ENCODE measurements at places on chromosomes 3 and 15.

DNA sequence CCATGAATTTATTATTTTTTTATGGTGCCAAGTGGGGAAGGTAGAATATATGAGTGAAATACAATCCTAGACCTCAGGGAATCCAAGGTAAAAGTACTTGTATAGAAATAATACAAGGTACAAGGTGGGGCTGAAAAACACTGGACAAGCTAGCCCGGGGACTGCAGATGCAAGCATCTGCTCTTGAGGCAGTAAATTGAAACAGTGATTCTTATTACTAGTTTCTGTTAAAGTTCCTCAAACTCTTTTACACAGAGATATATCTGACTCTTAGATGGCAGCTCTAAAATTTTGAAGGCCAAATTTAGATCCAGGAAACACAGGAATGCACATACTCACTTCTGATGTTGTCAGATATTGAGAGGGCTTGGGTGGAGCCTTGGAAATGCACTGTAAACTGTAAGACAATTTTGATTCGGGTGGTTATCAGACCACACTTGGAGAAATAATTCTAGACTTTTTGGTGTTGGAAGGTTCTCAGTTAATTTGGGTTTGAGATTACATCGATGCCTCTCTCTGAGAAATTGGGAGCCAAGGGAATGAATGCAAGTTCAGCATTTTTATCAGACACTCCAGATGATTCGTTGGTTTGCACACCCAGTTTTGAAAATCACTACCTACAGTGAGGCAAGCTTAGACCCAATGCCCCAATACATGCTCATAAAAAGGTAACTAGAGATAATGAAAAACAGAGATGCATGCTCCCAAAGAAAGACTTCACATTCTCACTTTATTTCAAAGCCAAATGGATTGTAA is 7.3 kb downstream of the TP63 start:
- no peak for DNase-seq

- no peak for DNase-seq
These were observed 6.9 kb upstream of the ACVR2B start for GRCh38 chr3:38446812-38447211.

DNA sequence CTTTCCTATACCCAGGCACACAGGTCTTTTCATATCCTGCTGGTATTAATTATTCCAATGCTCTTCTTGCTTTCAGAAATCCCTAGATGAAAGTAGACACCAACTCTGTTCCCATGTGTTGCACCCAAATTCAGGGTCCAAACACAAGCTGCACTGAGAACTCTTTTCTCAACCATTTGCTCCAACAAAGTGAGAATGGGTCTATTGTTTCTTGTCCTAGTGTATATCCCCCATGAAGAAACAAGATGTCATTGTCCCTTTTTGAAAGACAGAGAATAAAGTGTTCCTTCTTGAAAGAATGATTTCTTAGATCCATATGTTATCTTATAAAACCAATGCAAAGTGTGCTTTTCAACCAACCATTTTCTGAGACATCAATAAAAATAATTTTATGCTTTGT is 353.7 kb downstream of the CNTN6 start:
- DNase-seq, result no peak

DNA sequence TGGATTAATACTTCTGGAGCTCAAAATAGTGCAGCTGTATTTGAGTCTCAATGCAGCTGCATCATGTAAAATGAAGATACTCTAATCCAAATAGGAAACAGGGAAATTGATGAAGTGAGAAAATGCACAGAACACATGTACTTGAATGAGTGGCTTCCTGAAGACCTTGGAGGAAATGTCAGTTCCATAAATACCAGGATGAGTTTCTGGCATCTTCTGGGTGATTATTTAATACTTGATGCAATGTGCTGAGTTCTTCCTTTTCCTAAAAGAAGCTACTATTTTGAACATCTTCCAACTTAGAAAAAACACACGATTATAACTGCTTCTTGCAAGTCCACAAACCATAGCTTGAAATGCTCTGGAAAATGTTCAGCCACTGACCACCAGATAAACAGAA is 162.8 kb downstream of the SLC9A9 start:
- no peak for DNase-seq

- no peak for DNase-seq
These were observed 20.3 kb downstream of the IMPG2 start for GRCh38 chr3:101300073-101300472.

- DNase-seq, result no peak
These were observed 93.8 kb upstream of the KBTBD8 start for GRCh38 chr3:66904336-66904735.

GRCh38 chr15:93165734-93166470 is 76.9 kb upstream of the RGMA start:
- DNase-seq, result no peak

GRCh38 chr3:128367221-128367620 is 99.5 kb downstream of the DNAJB8 start:
- DNase-seq, result no peak

DNA sequence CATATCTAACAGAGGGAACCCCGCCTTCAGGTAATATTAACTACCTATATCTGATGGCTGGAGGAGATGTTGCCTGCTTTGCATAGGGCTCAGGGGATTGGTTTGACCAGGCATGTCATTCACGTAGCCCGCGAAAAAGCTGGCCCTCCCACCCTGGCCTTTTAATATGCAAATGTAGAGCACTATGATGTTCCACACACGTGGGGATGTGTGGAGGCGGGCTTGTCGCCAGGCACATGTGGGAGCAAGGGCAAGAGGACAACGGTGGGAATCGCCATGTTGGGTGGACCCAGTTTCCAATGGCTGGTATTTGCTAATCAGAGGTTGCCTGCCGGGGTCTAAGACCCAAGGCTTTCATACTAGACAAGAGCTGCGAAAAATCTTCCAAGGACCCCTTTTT is 469.8 kb downstream of the ZPLD1 start:
- DNase-seq, result no peak

- no peak for DNase-seq
These were observed 35.6 kb upstream of the LIPC start for GRCh38 chr15:58396181-58396580.

GRCh38 chr15:54410481-54410880 is 432.2 kb downstream of the UNC13C start:
- no peak for DNase-seq

DNA sequence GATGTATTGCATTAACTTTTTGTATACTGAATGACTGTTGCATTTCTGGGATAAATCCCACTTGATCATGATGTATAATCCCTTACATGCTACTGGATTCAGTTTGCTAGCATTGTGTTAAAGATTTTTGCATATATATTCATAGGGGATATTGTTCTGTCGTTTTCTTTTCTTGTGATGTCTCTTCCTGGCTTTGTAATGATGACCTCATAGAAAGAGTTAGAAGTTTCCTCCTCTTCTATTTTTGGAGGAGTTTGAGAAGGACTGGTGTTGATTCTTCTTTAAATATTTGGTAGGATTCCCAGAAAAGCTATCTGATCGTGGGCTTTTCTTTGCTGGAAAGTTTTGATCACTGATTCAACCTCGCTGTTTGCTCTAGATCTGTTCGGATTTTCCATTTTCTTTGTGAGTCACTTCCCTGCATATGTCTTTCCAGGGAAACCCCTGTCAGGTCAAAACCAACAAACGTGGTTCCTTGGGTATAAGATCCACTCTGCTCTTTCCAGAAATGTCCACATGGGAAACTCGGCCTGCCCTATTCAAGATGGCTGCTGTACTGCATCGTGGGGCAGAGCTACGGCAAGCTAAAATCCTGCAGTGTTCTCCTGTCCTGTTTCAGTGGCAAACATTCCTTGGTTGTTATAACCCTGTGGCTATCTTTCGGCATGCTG is 120.4 kb downstream of the GABRG3 start:
- no peak for DNase-seq

- DNase-seq, result no peak
These were observed 75.5 kb downstream of the MRPL46 start for GRCh38 chr15:88391700-88392099.

DNA sequence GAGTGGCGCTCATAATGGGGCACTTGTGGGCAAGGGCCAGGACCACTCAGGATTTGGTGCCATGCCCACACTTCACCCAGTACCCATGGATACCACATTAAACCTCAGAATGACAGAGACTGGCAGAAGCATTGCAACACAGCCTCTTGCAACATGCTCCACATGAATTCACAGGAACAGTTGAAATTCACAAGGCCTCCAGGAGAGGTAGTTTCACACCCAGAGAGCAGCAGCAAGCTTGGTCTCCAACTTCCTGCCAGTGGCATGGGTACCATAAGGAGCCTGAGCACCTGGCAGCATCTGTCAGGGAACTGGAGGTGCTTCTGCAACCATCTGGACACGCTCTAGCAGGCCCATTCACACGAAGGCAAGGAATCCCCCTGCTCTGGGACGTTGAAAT is 101.0 kb downstream of the OSBPL10 start:
- no peak for DNase-seq

GRCh38 chr3:110243081-110243480 is 828.5 kb upstream of the NECTIN3 start:
- no peak for DNase-seq

- DNase-seq, result no peak
These were observed 897.9 kb downstream of the EPHA3 start for GRCh38 chr3:90005281-90005847.

DNA sequence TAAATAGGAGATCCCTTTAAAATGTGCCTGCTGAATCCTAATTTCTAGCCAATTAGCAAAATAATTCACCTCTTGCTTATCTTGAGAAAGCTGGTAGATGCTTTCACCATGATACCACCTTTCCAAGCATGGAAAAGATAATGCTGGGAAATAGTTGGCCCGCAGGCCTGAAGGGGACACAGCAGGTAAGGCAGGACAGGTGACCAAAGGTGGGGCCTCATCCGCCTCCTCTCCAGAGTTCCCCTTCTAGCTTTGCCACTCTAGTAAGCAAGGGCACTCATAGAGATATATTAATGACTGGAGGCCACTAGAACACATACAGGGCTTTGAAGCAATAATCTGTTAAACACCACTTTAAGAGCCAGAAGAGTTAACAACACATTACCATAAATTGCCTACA is 45.5 kb downstream of the SATB1 start:
- no peak for DNase-seq

DNA sequence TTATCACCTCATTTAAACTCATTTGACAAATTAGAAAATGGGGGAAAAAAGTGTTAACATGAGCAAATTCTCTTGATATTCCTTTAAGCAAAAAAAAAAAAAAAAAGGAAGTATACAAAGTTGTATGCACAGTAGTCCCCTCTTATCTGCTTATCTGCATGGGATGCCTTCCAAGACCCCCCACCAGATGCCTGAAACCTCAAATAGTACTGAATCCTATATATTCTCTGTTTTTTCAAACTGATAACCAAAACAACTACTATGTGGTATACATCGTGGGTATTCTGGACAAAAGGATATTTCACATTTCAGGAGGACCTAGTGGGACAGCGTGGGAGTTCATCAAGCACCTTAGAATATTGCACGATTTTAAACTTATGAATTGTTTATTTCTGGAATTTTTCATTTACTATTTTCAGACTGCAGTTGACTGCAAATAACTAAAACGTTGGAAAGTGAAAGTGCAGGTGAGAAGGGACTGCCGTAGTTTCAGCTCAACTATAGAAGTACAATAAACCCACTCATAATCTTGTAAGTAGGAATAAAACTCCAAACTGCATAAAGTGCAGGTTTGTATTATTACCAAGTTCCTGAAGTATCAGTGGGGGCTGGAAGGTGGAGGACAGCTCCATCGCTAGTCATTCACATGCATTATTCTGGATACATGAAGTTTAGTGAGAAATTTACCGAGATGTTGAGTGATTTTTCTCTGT is 43.6 kb upstream of the PLCL2 start:
- DNase-seq, result no peak

GRCh38 chr15:76134537-76134936 is 74.8 kb downstream of the TMEM266 start:
- DNase-seq, result no peak

- no peak for DNase-seq
These were observed 496.1 kb downstream of the FOXP1 start for GRCh38 chr3:71087143-71088018.

- DNase-seq, result no peak
These were observed 33.5 kb upstream of the PDE8A start for GRCh38 chr15:84947947-84948830.

- no peak for DNase-seq
These were observed 87.2 kb upstream of the SLC2A2 start for GRCh38 chr3:171113716-171114115.

DNA sequence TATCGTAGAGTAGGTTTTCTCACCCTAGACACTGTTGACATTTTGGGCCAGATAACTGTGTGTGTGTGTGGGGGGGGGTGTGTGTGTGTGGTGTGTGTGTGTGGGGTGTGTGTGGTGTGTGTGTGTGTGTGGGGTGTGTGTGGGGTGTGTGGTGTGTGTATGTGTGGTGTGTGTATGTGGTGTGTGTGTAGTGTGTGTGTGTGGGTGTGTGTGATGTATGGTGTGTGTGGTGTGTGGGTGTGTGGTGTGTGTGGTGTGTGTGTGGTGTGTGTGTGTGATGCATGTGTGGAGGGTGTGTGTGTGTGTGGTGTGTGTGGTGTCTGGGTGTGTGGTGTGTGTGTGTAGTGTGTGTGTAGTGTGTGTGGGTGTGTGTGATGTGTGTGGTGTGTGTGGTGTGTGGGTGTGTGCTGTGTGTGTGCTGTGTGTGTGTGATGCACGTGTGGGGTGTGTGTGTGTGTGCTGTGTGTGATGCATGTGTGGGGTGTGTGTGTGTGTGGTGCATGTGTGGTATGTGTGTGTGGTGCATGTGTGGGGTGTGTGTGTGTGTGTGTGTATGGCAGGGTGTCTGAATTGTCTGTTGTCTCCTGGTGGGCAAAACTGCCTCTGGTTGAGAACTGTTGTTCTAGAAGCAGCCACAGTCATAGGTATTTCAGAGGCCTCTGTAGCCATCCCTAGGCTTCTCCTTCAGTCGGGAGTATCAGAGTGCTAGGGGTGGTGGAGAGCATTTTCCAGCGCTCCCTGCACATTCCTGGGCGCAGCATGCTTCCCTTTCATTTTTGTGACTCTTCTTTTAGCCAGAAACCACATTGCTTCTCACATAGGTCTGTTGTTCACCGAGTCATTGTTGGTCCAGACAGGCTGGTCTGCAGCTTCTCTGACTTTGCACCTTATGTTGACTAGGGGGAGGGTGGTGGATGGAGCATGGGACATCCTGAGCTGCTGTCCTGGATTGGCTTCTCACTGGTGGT is 84.4 kb downstream of the THSD4 start:
- no peak for DNase-seq

GRCh38 chr3:36911990-36912804 is 32.7 kb downstream of the TRANK1 start:
- DNase-seq, result no peak

- DNase-seq, result no peak
These were observed 163.7 kb upstream of the LRTM1 start for GRCh38 chr3:55091381-55092225.

- no peak for DNase-seq
These were observed 398.5 kb downstream of the ROBO1 start for GRCh38 chr3:79369306-79369705.

DNA sequence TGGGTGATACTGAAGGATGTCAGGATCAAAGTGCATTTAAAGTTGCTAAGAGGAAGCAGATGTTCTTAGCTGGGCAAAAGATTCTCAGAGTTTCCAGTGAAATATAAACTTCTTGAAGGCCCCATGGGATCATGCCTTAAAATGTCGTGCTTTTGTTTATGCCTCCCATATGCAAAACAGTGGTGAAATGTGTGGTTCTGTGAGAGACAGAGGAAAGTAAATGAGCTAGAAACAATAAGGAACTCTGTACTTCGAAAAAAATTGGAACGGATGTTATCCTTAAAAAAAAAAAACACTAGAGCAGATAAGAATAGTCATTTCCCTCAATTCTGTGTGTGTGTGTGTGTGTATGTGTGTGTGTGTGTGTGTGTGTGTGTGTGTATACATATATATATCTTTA is 497.0 kb upstream of the TBL1XR1 start:
- DNase-seq, result no peak
